ENCODE measurements at places on chromosomes 7 and 10.

DNA sequence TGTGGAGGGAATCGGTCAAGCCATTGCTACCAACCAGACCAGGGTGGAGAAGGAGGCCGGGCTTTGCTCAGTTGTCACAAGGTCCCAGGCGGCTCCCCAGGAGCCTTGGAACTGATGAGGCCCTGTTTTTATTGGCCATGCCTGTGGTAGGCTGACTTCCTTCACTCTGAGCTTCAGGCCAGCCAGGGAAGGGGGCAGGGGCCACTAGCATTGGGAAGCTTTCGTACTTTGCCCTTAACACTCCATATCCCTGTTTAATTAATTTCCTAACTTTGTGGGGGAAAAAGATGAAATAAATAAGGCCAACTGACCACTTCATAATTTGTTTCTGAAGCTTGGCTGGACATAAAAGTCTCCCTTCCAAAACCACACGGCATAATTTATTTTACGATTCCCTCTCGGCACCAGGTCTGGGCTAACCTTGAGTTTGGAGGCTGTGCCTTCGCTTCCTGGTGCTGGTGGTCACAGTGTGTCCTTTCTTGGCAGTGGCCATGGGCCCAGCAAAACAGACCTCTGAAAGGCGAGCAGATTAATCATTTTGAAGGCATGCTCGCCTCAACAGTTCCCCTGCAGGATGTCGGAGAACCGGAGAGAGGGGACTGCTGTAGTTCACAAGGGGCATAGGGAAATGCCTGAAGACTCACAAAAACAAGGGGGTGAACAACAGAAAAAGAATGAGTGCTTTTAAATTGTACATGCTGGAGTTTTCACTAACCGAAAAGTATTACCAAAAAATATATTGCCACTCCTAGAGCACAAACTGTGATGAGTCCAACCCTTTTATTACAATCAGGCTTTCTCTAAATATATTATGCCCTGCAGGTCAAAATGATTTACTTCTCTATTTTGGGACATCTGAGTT lies 966.0 kb downstream of the LRMDA start:
- no peak for DNase-seq

GRCh38 chr10:50334273-50334672 lies 83.0 kb upstream of the ASAH2 start:
- no peak for DNase-seq

DNA sequence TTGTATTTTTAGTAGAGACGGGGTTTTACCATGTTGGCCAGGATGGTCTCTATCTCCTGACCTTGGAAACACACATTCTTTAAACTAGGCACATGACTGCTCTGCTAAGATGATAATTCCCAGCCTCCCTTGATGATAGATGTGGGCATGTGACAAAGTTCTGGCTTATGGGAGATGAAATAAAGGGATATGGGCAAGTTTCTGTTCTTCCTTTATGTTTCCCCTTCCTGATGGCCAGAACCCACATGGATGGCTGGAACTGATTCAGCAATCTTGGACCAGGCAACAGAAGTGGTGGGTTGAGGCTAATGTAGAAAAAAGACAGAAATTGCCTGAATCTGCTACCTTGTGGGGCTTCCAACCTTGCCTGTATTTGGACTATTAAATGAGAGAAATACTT lies 60.7 kb upstream of the NRP1 start:
- no peak for DNase-seq

DNA sequence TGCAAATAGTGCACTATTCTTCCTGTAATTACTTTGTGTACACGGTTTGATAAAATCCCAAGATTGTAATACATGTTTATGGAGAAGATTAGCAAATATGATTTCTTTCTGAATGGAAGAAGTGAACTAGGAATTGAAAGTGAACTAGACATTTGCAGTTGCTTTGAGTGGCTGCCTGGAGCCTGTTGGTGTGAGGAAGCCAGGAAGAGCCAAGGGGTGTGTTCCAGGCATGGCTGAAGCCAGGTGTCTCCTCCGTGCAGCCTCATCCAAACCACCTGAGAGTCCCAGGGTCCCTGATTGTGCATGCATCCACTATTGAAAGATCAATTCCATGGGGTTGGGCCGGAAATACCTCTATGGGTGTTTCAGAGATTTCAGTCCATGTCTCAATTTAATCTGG lies 253.1 kb upstream of the SHH start:
- DNase-seq, result no peak

DNA sequence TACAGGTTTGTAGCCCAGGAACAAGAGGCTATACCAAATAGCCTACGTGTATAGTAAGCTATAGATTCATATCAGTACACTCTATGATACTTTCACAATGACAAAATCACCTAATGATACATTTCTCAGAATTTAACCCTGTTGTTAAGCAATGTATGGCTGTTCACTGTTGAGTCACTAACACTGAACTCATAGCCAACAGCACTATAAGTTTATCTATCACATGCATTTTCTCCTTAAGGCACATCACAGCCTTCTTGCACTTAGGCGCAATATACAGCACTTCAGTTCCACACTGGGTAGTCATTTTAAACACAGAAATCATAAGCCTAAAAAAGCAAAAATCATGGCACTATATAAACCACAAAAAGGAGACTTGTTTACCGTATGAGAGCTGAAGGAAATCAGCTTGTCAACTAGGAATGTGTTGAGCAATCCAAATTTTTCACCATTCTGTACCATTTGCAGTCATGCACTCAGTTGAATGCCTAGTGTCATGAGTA lies 45.6 kb downstream of the ZNF438 start:
- peak; percentile 22 for DNase-seq

- DNase-seq, result no peak
Observed at GRCh38 chr10:78936412-78937342, 132.1 kb upstream of the ZMIZ1 start.

DNA sequence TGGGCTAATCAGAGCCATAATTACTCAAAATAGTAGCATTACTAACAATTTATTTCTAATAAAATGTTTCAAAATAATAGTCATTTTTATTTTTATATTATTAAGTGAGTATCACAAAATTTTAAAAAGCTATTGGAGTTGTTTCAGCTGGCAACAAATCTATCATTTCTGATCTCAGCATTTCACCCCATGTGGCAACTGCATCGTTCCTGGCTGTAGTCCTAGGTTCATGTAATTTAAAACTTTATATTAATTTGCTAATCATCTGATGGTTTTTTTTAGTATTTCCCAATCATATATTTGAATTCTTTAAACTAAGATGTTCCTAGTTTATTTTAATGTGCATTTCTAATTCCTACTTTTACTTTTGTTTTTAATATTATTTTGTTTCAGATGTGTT lies 293.0 kb upstream of the AKR1E2 start:
- DNase-seq, result no peak

Data from dermis microvascular lymphatic vessel endothelial cell (primary cell).